ENCODE measurements at places on chromosomes 2 and 18. TPM values are rescaled to one million over a fixed set of nuclear protein-coding genes. Genes with fewer than 3 reads are reported as not detected.

DNA sequence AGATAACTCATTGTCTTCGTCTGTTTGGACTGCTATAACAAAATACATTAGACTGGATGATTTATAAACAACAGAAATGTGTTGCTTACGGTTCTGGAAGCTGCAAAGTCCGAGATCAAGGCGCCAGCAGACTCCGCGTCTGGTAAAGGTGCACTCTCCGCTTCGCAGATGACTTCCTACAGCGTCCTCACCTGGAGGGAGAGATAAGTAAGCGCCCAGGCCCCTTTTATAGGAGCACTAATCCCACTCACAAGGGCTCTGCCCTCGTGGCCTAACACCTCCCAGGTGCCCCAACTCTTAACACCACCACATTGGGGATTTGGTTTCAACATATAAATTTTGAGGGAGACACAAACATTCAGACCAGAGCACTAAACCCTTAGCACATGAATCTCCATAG, 51.3 kb downstream of the SERTAD2 start:
- H3K4me1 ChIP-seq: peaks cover 42% of the 10 kb centered on the region
- DNase-seq: no peak
- H3K27me3 ChIP-seq: no peaks in the 10 kb centered on the region
- no peak overlapping the region for H3K27ac ChIP-seq
- no peaks in the 10 kb centered on the region for H3K36me3 ChIP-seq
- H3K4me3 ChIP-seq: no peak overlapping the region

The PSMD1 gene
- total RNA-seq: 60.2 TPM

DNA sequence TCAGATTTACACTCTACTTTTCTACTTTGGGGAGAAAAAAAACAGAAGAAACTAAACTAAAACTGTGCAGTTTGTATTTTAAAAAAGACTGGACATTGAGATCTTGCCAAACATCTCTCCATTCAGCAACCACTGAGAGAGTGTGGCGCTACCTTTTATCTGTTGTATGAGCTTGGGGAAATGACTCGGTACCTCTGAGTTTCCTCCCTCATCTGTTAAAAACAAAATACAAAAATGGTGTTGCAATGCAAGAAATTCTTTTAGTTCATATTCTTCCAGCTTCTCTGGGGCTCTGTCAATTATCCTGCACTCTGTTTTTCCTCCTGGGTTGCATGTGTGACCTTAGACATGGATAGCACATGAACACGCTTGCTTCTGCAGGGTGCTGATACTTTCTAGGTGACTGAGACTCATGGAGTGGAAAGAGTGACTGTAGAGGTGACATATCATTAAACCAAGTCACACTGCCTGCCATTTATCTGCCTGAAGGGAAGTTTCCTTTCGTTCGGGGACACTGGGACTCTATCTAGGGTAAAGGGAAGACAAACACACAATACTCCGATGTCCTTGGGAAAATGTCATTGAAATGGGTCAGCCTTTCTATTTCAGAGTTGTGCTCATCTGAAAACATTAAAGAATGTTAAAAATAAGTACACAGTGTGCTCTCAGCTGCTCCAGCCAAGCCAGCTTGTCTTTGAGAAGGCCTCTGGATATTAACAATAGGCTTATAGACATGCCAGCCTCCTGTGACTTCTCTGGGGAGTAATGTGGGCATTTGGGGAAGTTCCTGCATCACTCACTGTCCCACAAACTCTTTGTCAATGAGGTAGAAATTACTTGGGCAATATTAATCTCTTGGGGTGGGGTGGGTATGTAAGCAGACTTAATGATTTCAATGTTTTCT, 91.4 kb downstream of the TRIB2 start:
- H3K27me3 ChIP-seq: no peaks in the 10 kb centered on the region
- H3K4me3 ChIP-seq: no peak overlapping the region
- DNase-seq: no peak
- H3K27ac ChIP-seq: peak overlapping the region; percentile 51
- H3K4me1 ChIP-seq: peaks cover 11% of the 10 kb centered on the region

DNA sequence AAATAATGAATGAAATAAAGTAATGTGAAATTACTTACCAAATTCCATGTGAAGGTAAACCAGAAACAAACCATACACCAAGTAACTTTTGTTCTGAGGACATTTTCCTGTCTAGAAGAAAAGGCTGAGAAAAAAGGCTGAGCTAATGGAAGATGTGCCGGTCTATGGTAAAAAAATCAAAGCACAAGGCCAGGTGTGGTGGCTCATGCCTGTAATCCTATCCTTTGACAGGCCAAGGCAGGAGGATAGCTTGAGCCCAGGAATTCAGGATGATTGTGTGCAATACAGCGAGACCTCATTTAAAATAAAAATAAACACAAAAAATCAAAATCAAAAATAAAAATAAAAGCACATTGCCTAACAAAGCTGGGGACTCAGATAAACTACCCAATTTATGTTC, 6.7 kb downstream of the ORC4 start:
- H3K27ac ChIP-seq: no peak overlapping the region
- H3K4me3 ChIP-seq: no peak overlapping the region
- DNase-seq: no peak
- no peaks in the 10 kb centered on the region for H3K36me3 ChIP-seq

The MAP2 gene
- 42.0 TPM for total RNA-seq

DNA sequence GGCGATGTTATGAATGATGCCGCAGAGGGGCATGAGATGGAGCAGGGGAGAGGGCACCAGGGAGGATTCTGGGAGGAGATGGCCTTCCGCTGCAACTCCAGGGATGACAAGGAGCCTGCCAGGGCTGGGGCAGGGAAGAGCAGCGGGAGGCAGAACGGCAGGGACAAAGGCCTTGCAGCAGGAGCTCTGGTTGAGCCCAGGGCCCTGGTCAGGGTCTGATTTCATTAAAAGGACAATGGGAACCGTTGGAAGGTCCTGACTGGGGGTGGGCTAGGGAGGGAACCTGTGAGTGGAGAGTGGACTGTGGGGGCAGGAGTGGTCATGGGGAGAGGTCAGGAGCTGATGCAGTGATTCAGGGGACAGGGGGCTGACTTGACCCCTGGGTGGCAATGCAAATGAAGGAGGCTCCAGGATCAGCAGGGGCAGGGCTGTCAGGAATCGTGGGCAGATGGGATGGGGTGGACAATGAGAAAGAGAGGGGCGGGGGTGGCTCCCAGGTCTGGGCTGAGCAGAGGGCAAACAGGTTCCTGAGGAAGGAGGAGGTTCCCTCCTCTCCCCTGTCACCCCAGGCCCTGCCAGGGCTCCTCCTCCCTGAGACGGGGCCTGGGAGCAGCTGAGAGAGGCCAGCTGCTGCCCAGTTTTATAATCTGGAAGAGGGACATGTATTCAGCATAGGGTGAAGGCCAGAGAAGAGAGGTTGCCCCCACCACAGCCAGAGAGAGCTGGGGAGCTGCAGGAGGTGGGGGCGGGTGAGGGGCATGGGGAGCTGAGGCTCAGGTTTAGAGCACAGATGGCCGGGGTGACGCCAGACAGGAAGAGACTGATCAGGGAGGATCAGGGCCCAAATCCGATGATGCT, 7.3 kb upstream of the DUSP2 start:
- peaks cover 15% of the 10 kb centered on the region for H3K4me1 ChIP-seq
- no peak overlapping the region for H3K27ac ChIP-seq
- peaks cover 3% of the 10 kb centered on the region for H3K27me3 ChIP-seq
- H3K36me3 ChIP-seq: no peaks in the 10 kb centered on the region
- peak; percentile 48 for DNase-seq

DNA sequence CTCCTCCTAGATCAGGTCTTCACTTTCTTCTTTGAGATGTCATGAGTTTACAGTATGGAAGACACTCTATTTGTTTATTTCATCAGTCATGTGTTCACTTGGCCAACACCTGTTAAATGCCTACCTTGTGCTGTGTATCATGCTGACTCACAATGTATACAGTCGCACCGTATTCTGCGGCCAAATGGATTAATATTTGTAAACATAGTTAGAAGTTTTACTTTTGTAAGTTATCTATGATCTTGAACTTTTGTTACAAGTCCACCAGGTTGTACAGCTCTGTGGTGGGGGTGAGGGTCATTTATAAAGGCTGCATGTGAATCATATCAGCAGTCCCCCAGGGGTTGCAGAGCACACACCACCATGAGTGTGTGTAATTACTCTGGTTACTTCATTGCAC, 408.7 kb upstream of the NRP2 start:
- no peaks in the 10 kb centered on the region for H3K27me3 ChIP-seq
- H3K36me3 ChIP-seq: no peaks in the 10 kb centered on the region
- no peak for DNase-seq
- no peak overlapping the region for H3K4me3 ChIP-seq

The LOXHD1 gene
- total RNA-seq: 0.18 TPM

DNA sequence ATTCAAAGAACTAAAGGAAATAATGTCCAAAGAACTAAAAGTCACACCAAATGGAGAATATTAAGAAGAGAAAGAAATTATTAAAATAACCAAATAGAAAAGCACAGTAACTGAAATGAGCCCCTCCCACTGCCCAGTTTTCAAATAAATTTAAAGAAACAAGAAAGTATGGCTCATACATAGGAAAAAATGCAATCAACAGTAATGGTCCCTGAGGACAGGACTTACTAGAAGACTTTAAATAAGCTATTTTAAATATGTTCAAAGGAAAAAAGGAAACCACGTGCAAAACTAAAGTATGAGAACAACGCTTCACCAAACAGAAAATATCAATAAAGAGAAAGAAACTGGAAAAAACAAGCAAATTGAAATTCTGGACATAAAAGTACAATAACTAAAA, 58.9 kb downstream of the TMEM131 start:
- no peak for DNase-seq
- no peak overlapping the region for H3K4me3 ChIP-seq
- peaks cover 31% of the 10 kb centered on the region for H3K4me1 ChIP-seq
- H3K36me3 ChIP-seq: no peaks in the 10 kb centered on the region
- no peak overlapping the region for H3K27ac ChIP-seq

Measured in suprapubic skin (tissue), 4 donors.